Bone marrow (tissue), 2 donors: ENCODE measurements at places on chromosomes 16 and 17.
A peak's percentile ranks its signal among the peaks of the same experiment; 100 is the strongest.

DNA sequence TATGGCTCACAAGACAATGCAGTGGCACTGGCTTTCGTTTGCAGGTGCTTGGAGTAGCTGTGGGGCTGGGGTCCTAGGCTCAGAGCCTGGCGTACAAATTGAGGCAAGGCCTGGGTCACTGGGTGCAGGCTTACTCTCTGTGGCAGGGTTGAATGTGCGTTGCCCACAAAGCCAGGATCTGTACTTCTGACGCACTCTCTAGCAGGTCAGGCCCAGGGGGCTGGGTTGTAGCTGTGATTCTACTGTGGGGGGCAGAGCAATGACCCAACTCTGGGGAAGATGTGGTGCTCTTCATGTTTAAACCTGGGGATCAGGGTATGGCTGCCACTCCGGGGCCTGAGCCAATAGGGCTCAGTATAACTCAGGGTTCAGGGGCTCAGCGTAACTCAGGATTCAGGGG lies 6.4 kb upstream of the PRSS21 start:
- DNase-seq: no peak

- no peak for DNase-seq
These were observed 16.0 kb upstream of the PABPN1L start for GRCh38 chr16:88882358-88883030.

GRCh38 chr17:17871913-17872312 lies 35.1 kb upstream of the SREBF1 start:
- DNase-seq: no peak

DNA sequence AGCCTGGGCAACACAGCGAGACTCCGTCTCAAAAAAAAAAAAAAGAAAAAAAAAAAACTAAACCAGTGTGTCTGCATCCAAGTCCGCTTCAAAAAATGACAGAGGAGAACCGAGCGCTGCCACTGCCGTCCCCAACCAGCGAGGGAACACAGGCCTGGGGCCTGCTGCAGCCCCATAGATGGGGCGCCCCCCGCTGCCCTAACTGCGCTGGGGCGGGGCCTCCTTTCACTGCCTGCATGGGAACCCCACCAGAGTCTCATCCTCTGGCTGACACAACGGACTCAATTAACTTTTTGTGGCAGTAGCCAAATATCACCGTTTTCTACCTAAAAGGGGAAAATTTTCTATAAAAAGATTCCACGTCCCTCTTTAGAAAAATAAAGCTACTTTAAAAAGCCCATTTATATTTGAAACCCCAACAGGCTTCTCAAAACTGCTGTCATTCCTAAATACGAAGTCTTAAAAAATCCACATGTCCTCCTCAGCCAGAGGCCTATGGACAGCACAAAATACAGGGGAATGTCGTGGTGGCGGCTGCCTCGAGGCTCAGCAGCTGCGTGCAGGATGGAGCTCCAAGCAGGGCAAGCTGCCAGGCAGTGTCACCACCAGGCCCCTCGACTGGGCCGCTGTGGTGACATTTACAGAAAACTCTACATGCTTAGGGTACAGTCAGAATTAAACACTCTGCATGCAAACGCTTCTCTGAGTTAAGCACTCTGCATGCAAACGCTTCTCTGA lies 30.3 kb downstream of the KLHDC4 start:
- no peak for DNase-seq

DNA sequence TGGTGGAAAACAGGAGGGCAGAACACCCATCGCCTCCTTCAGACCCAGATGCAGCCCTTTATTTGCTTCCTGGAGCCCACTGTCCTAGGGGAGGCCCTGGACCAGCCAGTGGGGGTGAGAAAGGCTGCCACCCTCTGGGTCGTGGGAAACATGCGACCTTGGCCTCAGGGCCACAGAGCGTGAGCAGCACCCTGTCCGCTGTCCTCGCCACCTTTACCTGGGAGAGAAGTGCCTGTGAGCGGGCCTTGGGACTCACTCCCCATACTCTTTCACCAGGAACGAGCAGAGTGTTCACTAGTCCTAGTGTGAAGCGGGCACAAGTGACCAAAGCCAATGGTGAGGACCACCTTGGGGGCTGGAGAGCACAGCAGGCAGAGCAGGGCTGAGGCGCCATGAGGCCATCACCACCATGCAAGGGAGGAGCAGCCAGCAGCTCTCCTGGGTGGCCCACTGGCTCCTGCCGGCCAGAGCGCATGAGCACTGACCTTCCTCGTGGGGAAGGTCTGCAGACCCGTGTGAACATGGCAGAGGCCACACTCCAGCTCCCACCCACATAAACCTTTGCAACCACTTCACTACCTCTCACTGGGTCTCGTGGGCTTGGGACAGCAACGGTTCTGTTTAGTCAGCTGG lies 8.5 kb downstream of the SMCR8 start:
- DNase-seq: no peak

DNA sequence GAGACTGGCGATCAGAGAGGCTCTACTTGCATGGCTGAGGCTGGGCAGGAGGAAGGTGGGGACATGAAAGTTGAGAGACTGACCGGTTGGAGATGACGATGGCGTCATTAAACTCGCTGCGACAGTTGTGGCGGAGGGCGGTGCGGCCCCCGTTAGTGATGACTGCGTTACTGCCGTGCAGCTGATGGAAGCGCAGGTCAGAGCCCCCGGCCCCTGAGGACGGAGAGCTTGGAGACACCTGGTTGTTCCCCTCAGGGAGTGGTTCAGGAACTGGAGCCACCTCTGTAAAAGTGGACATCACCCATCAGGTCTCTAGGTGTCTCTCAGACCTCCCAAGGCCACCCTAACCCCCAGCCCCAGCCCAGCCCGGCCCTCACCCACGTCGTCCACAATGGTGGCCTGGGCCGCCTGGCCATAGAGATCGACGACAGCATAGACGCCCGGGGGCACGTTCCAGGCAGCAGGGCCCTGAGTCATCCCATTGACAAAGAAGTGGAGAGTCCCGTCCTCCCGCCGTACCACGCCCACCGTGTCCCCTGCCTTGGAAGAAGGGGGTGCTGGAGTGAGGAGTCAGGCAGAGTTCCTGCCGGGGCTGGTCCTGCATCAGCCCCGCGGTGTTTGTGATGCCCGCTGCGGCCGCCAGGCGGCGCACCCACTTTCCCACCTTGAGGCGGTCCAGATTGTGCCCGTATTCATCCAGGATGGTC lies 5.3 kb downstream of the NEURL4 start:
- DNase-seq: peak; percentile 29

DNA sequence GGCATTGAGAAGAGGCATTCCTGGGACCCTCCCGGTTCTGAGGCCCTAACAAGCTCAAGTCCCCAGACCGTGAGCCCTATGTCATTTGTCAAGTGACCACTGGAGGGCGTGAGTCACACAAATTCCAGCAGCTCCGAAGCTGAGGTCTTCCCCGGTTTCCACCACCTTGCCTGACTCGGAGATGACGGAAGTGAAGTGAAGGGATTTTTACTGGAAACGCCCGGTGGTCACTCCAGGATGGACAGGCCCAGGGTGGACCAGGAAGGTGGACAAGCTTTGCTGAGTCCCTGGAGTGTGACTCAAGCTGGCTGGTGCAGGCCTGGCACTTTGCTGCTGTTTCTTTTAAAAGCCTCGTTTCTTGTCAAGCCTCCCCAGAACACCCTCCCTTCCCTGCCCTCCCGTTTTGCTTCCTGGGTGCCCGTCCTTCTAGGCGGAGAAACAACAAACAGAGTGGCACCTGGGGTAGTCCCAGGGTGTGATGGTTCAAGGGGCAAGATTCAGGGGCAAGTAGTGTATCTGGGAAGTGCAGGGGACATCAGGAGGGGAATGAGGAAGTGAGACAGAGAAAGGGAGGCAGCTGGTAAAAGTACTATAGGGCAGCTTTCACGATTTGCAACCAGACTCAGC lies 5.3 kb upstream of the NOS2 start:
- peak; percentile 50 for DNase-seq

GRCh38 chr16:12009462-12009861 lies 32.9 kb downstream of the SNX29 start:
- DNase-seq: no peak

GRCh38 chr16:69727916-69728270 lies 1.5 kb upstream of the NQO1 start:
- DNase-seq: no peak
